ENCODE measurements at places on chromosomes 11 and 22. TPM values are rescaled to one million over a fixed set of nuclear protein-coding genes. Genes with fewer than 3 reads are reported as not detected.

The LDHAL6A gene
- total RNA-seq: 0.82 TPM

The SORL1 gene
- total RNA-seq: 42.8 TPM

The BDNF gene
- total RNA-seq: 12.6 TPM

The ALX4 gene
- total RNA-seq: 1.2 TPM

The TRIM48 gene
- total RNA-seq: not detected

The TRIM49 gene
- under 0.01 TPM for total RNA-seq

The TMEM258 gene
- total RNA-seq: 62.4 TPM

The OR52J3 gene
- total RNA-seq: not detected

The TENM4 gene
- 55.0 TPM for total RNA-seq

The LRRC75B gene
- 8.2 TPM for total RNA-seq

The FAM180B gene
- total RNA-seq: not detected

All from frontal cortex (tissue), 4 donors.